ENCODE measurements at places on chromosomes 16 and 17.

DNA sequence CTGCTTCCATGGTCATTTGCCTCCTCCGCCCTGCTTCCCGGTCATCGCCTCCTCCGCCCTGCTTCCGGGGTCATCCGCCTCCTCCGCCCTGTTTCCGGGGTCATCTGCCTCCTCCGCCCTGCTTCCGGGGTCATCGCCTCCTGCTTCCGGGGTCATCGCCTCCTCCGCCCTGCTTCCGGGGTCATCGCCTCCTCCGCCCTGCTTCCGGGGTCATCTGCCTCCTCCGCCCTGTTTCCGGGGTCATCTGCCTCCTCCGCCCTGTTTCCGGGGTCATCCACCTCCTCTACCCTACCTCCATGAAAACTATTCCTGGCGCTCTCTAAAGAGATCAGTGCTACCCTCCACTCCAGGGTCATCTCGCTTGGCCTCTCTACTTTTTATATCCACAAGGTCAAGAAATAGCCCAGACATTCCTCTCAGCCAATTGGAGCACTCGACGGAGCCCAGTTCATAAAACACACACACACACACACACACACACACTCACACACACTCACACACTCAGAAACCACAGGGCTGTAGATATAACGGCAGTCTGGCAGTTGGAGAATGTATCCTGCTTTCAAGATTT lies 44.8 kb downstream of the TRARG1 start:
- DNase-seq = no peak

DNA sequence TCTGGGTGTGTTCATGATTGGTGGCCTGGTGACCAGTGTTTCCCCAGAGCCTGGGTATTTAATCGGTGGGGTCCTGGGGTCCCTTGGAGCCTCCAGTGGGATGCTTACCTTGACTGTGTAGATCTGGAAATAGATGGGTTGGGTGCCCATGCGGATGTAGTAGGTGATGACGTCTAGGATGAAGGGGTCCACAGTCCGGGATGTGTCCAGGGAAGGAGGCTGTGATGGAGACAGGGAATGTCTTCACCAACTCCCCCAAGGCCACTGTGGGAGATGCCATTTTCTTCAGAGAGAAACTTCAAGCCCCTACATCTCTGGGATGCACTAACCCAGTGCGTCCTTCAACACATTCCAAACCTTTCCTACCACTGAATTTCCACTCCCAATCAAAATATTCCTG lies 24.1 kb upstream of the MFSD6L start:
- DNase-seq = no peak

DNA sequence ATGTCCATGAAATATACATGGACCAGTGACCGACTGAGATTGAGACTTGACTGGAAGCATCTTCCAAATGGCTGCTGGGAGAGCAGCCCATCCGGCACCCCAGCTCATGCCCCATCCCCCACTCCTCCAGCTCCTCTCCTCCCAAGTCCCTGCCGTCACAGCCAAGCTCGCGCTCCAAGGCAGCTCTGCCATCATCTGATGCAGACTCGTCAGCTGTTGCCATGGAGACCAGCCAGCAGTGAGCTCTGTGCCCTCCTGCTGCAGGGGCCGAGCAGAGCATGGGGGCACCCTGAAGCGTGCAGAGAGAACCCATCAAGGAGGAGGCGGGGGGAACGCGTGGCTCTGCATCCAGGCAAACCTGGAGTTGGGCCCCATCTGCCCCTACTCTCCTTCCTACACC lies 74.5 kb upstream of the TNRC6C start:
- peak; percentile 93 for DNase-seq

DNA sequence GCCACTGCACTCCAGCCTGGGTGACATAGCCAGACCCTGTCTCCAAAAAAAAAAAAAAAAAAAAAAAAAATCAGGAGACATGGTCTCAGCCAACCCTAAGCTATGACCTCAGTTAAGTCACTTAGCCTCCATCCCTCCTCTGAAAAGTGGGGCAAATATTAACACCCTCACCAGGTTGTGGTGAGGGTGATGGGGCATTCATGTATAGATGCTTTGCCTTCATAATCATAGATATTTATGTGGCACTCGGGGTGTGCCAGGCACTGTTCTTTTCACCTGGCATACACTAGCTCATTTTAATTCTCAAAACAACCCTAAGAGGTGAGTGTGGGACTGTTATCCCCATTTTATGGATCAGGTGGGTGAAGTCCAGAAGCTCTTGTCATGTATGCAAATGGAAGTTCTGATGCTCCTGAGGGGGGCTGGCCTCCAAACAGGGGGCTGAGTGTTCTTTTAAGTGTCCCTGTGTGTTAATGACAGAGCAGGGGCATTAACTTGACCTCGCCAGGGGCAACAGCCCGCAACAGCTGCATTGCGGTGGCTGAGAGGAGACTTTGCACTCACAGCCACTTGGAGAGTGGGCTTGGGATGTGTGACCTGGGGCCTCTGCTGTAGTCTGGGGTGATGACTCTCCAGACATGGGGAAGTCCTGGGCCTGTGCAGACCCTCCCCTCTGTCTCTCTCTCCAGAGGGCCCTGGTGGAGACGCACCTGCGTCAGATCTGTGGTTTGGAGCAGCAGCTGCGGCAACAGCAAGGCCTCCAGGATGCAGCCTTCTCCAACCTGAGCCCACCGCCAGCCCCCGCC lies 4.1 kb downstream of the TBKBP1 start:
- no peak for DNase-seq

DNA sequence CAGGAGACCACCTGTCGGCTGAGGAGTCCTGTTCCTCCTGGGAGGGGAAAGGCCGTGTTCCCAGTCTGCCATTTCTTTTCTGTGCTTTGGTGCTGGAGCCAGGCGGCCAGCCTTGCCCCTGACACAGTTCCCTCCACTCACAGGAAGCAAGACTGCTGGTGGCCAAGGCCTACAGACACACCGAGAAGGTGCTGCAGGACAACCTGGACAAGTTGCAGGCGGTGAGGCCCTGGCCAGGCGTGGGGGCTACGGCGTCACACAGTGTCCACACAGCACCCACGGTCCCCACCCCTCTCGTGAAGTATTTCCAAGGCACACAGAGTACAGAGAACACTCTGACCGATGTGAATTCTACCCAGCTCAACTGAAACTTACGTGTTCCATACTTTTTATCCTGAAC lies 6.1 kb upstream of the RPL13 start:
- no peak for DNase-seq

GRCh38 chr16:273547-274421 lies 2.0 kb downstream of the RGS11 start:
- DNase-seq = no peak

DNA sequence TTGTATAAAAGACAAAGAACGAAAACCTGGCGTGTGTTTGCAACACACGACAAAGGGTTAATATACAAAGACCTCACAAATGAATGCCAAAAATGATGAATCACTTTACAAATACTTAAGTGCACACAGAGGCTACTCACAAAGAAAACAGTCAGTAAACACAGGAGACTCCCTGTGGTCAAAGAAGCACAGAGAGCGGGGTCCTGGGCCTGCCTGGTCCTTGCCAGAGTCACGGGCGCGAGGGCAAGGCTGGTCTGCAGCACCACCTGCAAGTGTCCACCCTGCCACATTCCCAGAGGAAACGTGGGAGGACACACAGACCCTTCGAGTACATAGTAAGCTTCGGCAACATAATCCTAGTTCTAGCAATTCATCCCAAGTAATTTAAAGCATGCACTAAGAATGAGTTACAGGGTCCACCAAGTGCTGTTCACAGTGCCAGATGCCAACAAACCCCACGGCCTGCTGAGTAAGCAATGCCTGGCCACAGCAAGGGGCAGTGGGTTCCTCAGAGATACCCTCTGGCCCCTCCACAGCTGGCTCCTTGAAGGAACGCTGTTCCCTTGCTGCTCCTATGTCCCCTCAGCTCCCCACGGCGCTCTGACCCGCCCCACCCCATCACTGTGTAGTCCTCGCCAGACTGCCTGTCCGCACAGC lies 24.6 kb upstream of the FAAP100 start:
- no peak for DNase-seq

- DNase-seq = peak; percentile 95
Measured at GRCh38 chr17:78883533-78884131, 19.4 kb downstream of the CEP295NL start.

DNA sequence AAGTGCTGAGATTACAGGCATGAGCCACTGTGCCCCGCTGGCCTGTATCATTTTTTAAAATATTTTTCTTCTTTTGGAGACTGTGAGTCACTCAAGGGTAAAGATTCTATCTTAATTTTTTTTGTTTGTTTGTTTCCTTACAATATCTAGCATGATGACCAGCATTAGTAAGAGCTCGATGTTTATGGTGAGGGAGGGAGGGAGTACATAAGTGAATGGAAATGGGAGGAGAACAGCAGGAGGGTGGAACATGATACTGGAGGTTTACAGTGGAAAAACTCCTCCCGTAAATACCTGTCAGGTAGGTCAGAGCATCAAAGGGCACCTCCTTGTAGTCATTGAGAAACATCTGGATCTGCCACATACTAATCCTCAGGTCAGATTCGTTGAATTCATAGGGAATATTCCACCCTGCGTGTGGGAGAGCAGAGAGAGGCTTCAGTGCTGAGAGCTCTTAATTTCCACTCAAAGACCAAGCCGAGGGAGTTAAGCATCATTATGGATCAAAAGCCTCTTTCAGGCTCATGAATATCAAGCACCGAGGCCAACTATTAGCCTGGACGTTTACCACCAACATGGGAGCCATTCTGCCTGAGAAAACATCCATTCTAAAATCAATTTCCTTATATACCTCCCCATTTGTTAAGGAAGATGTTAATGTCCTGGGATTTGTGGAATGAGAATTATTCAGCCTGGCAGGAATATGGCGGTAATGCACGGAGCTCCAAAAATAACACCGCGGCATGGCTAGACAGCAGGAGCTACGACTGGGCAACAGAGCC lies 51.8 kb downstream of the LYRM1 start:
- no peak for DNase-seq

DNA sequence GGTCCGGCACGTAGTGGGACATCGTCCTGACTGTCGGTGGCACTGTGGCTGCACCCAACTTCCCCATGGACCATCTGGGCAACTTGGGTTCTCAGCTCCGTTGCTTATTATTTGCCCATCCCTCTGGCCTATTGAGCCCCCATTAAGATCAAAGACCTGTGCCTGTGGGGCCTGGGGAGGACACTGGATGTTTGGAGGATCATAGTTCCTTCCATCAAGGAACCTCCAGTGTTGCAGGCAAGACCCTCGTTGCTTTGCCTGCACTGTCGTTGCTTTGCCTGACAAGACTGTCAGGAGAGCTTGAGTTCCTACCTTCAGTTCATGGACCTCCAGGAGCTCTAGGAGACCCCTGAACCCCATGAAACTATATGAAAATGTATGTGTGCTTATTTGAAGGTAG lies 127.2 kb downstream of the CCDC144A start:
- no peak for DNase-seq

DNA sequence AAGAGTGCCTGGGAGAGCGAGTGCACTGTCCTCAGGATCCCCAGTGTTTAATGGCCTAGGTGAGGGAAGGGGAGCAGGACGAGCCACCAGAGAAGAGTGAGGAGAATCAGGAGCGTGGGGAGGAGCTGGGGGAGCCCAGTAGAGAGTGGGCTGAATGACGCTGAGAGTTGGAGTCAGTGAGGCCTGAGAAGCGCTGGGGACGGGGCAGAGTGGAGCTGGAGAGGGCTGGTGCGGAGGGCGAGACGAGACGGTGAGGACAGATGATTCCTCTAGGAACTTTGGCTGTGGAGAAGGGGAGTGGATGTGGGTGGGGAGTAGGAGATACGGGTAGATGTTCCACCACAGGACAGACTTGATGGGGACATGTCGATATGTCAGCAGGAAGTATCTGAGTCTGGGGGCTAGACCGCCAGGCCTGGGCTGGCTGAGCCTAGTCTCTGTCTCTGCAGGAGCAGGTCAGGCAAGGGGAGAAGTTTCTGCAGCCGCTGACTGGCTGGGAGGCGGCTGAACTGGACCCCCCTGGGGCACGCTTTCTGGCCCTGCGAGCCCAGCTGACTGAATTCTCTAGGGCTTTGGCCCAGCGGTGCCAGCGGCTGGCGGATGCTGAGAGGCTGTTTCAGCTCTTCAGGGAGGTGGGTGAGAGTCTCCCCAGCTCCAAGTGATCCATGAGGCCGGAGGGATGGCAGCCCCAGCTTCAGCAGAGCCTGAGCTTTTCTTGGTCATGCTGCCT lies 4.7 kb downstream of the PLEKHG4 start:
- no peak for DNase-seq

GRCh38 chr16:76265434-76266045 lies 11.7 kb upstream of the CNTNAP4 start:
- no peak for DNase-seq

GRCh38 chr16:88662222-88662842 lies 559 bp downstream of the MVD start:
- no peak for DNase-seq

DNA sequence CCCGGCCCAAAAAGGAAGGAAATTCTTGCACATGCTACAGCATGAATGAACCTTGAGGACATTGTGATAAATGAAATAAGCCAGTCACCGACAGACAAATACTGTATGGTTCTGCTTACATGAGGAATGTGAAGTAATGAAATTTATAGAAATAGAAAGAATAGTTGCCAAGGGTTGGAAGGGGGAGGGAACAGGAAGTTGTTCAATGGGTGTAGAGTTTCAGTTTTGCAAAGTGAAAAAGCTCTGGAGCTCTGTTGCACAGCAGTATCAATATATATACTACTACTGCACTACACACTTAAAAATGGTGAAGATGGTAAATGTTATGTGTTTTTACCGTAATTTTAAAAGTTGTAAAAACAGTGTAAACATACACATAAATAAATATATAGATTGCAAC lies 43.7 kb downstream of the PKD1L3 start:
- DNase-seq = no peak

DNA sequence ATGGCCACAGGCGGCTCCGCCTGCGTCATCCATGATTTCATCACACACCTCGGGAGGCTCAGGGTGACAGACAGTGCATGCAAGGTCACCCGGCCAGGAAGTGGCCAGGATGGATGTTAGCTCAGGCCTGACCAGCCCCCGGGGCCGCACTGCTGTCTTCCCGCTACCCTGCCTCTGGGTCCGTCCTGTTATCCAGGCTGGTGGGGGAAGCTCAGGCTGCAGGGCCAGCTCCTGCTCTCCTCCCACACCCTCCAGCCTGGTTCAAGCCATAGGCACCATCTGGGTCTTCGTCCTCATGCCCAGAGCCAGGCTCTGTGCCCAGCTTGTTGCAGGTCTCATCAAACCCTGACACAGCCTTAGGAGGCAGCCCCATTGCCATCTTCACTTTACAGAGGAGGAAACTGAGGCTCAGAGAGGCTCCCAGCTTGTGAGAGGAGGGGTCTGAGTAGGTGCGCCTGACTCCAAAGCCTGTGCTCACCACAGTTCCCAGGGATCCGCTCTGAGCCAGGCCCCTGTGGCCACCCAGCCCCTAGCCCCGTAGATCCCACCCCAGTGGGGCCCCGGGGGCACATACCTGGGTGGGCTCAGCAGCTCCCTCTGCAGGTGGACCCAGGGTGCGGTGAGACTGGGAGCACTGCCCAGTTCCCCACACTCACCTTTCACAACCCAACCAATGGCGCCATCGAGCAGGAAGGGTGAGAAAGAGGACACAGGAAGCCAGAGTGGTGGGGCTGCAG lies 412 bp upstream of the ADGRG3 start:
- no peak for DNase-seq

- DNase-seq = no peak
Measured at GRCh38 chr17:74859459-74860228, at the start of gene GRIN2C. Gene GRIN2C (minus strand): TSS chr17:74859885. CDS start chr17:74855092, 4,793 bp downstream.

- peak; percentile 95 for DNase-seq
Measured at GRCh38 chr16:15643048-15643945, at the start of gene MARF1. Gene MARF1 (minus strand): TSS chr16:15643154. CDS start chr16:15639233, 3,921 bp downstream.
